ENCODE measurements at places on chromosomes 11 and 22.
A peak's percentile ranks its signal among the peaks of the same experiment; 100 is the strongest.

DNA sequence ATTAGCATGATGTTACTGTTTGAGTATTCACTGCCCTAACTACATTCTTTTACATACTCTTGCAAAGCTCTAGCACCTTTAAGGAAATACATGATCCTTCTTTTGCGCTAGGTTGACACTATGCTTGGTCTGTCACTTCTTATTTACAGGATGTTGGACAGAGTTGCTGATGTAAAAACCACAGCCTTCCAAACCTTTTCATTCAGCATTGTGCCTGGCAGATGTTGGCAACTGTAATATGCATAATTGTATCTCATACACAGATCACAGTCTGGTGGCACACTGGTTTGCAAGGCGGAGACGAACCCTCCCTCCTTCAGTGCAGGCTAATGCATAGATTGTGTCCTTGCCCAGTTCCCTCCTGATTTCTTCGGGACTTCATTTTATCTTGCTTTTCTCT is 224.1 kb downstream of the SNX19 start:
- no peak for DNase-seq

- DNase-seq, result no peak
Measured at GRCh38 chr11:1573077-1573902, 1.2 kb upstream of the DUSP8 start.

- no peak for DNase-seq
Measured at GRCh38 chr11:48169717-48170116, 46.9 kb upstream of the OR4B1 start.

GRCh38 chr22:46104170-46104880 is 46.0 kb upstream of the PPARA start:
- no peak for DNase-seq

DNA sequence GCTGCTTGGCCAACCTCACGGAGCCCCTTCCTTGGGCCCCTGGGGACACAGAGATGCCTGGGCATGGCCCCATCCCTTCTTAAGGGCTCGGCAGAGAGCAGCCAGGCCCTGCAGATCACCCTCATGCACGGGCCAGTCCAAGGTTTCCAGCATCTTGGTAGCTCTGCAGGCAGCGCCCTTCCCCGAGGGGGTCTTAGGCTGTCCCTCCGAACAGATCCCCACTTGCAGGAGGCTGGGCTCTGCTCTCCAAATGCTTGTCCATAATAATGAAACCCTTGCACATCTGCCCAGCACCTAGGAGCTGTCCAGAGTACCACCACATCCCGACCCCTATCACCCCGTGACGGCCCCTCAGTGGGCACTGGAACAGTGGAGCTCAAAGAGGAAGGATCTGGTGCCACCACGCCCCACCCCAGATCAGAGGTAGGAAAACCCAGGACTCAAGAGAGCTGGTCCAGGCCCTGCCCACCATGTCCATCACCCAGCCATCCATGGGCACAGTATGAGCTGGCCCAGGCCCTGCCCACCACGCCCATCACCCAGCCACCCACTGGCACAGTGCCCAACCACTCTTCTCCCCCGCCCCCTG is 92.5 kb upstream of the PRR5 start:
- no peak for DNase-seq

DNA sequence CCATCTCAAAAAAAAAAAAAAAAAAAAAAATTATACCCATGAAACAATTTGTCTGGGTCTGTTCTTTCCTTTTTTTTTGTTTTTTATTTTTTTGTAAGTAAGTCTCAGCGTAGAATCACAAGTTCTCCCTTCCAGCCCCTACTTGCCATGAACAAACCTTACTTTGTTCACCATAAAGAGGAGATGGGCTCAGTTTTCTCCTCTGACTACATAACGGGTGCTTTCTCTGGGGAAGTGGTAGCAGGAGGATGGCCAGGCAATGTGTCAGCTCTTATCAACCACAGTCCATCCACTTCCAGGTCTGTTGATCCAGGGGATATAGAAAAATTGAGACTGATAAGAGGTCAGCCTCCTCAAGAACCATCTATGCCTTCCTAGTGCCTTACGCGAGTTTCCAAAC is 11.0 kb downstream of the ASCC2 start:
- no peak for DNase-seq

DNA sequence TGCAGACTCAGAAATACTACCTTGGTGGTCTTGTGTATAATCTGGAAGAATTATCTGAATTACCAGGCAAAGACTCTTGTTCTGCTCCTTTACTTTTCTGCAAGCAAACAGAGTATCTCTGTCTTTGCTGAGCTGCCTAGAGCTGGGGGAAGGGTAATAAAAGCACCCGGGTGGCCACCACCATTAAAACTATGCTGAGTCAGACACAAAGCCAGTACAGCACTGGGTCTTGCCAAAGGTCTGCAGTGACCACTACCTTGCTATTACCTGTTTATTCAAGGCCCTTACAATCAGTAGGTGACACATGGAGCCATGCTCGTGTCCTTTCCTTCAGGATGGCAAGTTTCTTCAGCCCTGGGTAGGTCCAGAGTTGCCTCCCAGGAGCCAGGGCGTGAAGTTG is 420.6 kb upstream of the CNTN5 start:
- DNase-seq, result no peak

GRCh38 chr11:130408901-130409300 is 19.5 kb downstream of the ADAMTS8 start:
- no peak for DNase-seq

DNA sequence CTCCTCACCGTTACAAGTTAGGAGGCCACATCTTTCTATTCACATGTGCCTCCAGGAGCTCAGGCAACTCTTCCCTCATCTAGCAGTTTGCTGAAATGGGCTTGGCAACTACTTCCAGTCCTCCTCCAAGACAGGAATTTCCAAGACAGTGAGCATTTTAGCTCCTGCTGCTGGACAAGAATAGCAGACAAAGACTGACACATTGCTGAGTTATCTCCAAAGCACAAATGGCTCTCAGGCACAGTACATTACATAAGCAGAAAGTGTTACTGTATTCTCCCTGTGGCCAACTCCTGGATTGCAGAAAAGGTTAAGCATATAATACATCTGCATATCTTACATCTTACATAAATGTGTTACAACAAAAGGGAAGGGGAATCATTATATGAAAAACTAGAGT is 83.2 kb upstream of the POU2AF2 start:
- no peak for DNase-seq

DNA sequence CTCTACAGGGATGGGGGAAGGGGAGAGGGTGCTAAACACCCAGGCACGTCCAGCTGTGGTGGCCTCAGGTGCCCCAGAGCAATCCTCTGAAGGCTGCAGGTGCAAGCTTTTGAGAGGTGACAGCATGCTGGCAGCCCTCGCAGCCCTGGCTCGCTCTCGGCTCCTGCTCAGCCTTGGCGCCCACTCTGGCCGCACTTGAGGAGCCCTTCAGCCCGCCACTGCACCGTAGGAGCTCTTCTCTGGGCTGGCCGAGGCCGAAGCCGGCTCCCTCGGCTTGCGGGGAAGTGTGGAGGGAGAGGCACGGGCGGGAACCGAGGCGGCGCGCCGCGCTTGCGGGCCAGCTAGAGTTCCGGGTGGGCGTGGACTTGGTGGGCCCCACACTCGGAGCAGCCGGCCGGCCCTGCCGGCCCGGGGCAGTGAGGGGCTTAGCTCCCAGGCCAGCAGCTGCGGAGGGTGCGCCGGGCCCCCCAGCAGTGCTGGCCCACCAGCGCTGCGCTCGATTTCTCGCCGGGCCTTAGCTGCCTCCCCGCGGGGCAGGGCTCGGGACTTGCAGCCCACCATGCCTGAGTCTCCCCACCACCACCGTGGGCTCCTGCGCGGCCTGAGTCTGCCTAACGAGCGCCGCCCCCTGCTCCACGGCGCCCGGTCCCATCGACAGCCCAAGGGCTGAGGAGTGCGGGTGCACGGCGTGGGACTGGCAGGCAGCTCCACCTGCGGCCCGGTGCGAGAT is 112.1 kb downstream of the TRIM29 start:
- DNase-seq, result no peak

DNA sequence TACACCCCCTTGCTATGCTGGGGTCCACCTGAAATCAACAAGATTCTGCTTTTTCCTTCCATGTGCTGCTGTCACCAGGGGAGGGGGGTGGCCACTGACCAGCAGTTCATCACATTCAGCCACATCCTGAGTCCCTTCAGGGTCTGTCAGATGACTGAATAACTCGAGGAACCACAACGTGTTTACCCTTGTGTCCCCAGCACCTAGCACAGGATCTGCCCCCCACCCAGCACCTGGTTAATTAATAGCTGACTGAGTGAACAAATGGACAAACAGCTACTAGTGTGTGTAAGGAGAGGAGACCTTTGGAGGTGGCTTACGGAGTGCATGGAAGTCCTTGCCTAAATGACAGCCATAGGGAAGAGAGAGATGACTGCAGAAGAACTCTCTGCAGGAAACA is 119.5 kb upstream of the NCAM1 start:
- DNase-seq, result no peak

DNA sequence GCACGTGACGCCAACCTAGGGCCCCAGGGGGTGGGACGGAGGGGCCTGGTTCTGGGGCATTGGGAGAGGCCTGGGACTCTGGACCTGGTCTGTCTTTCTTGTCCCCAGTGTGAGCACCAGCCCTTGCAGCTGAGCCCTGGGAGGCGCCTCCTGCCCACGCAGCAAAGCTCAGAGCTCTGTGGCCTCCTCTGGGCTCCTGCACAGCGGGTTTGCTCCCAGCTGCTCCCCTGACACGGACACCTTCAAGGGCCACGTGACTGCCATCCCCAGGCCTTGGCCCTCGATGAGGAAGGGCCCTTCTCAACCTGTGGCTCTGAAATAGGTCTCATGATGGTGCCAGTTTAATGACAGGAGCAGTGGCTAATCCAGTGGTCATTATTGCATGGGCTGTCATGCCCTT is 31.5 kb upstream of the CCDC188 start:
- no peak for DNase-seq

DNA sequence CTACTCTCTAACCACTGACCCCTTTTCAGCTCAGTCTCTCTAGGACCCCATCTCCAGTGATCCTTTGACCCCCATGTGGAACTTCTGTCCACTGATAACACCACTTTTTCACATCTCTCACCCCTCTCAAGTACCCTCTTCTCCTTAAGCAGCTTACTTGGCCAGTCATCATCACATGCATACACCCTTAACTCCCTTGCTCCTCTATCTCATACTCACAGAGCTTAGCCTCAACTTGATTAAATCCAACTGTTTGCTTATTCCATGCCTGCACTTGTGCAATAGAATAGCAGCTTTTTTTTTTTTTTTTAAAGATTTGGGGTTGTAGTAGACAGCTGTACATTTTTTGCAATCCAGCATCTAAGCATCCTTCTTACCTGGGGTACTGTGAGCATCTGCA is 22.2 kb downstream of the AQP11 start:
- no peak for DNase-seq

DNA sequence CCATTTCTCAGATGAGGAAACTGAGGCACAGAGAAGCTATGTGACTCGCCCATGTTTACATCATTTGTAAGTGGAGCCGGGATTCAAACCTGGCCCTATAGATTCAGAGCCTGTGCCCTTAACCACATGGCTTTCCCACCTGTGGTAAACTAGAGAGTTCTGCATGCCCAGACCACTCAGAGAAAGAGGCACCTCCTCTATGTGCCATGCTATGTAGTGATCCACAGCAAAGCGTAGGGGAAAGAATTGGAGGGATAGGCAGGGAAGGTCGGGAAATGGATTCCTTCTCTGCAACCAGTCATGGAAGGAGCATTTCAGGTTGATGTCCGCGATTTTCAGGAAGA is 15.4 kb upstream of the POU2AF2 start:
- DNase-seq, result no peak

- peak; percentile 10 for DNase-seq
Measured at GRCh38 chr11:73404048-73404447, 27.8 kb downstream of the RELT start.

- no peak for DNase-seq
Measured at GRCh38 chr22:46726066-46726985, 11.7 kb downstream of the CERK start.

- no peak for DNase-seq
Measured at GRCh38 chr11:10021563-10021962, 272.5 kb downstream of the SBF2 start.

GRCh38 chr11:24543771-24544170 is 46.9 kb downstream of the LUZP2 start:
- DNase-seq, result no peak

GRCh38 chr11:68509066-68509465 is 48.5 kb downstream of the PPP6R3 start:
- no peak for DNase-seq

DNA sequence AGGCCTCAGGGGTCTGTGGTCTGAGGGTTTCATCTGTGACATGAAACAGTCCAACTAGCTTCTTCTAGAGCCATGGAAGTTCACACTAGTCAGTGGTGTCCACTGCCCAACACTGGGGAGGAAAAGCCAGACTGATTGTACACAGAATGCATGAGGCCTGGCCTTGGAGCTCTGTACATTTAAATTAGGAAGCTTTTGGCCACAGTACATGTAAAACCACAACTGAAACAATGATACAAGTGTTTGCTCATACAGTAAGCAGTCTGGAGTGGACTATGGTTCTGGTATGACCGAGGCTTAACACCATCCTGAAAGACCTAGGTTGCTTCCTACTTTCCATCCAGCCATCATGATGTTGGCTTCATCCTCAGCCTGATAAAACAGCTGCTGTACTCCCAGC is 73.8 kb upstream of the SESN3 start:
- DNase-seq, result no peak

GRCh38 chr11:80424012-80424695 is 983.3 kb upstream of the TENM4 start:
- no peak for DNase-seq

- no peak for DNase-seq
Measured at GRCh38 chr11:121240650-121241303, 51.8 kb upstream of the SC5D start.

GRCh38 chr22:19149047-19149883 is 827 bp downstream of the GSC2 start:
- DNase-seq, result no peak

DNA sequence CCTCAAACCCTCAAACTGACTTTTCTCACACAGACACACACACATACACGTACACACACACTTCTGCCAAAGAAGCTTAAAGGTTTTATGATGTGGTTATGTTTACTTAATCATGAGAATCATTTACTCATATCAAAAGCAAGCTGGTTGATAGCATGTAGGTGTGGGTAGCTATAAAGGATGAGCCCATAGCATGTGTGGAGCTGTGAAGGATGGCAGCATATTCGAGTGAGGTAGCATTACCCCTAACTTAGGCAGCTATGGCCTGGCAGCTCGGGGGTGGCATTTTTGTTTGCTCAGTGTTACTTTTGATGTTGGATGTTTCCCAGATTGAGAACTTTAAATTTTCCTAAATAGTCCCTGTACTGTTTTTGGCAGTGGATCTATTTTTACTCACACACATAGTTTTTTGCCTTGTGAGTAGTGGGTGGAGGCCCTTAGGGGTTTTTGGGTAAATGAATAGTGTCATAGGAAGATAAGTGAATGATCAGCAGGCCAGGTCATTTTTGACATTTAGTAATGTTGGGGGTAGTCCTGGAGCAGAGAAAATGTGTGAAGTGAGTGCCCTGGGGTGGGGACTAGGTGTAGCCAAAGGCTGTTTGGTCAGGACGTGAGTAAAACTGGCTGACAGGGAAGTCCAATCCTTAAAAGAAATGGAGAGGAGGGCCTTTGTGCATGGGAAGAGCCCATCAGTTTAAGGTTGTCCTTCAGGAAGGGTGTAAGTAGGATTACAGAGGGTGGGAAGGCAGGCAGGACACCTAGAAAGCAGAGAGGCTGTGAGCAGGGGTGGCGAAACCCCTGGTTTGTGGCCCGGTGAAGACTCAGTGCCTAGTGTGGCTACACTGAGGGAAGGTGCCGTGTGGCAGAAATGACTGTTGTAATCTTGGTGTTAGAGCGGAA is 7.1 kb downstream of the YWHAH start:
- no peak for DNase-seq

- DNase-seq, result no peak
Measured at GRCh38 chr11:64058494-64058893, 22.8 kb downstream of the FLRT1 start.

Measured in glomerular endothelial cell (primary cell).